ENCODE measurements at places on chromosomes 7 and 10. TPM values are rescaled to one million over a fixed set of nuclear protein-coding genes. Genes with fewer than 3 reads are reported as not detected.

Gene PAX4
- total RNA-seq: not detected

Gene TAS2R5
- total RNA-seq: 0.34 TPM

Gene GRID2IP
- not detected for total RNA-seq

Gene TMEM236
- total RNA-seq: 0.48 TPM

Gene CALHM3
- total RNA-seq: not detected

Gene RAMP3
- total RNA-seq: not detected

Gene SDK1
- total RNA-seq: 2.3 TPM

Gene LIPF
- 0.18 TPM for total RNA-seq

Gene SCART1
- 0.44 TPM for total RNA-seq

Gene MKX
- total RNA-seq: not detected

Gene ZNF853
- 1.9 TPM for total RNA-seq

Gene KAZALD1
- total RNA-seq: 0.12 TPM

Gene HOXA11
- 5.0 TPM for total RNA-seq

Gene OPN1SW
- not detected for total RNA-seq

Gene BBS9
- 17.4 TPM for total RNA-seq

Gene SFXN4
- total RNA-seq: 7.8 TPM

Gene ADAM8
- 3.1 TPM for total RNA-seq

Gene PRKCQ
- total RNA-seq: 1.9 TPM

Gene ANLN
- total RNA-seq: 43.2 TPM

Gene SPDYE16
- total RNA-seq: not detected

Gene MOSPD3
- 21.2 TPM for total RNA-seq

Gene PLCE1
- total RNA-seq: 0.19 TPM

Gene ELFN1
- 1.5 TPM for total RNA-seq

Gene SLC26A3
- total RNA-seq: not detected

Gene HIBADH
- 29.8 TPM for total RNA-seq

Gene HOXA10
- 10.3 TPM for total RNA-seq

Gene PPP1R17
- total RNA-seq: not detected

Gene UTF1
- not detected for total RNA-seq

Gene TMEM184A
- 0.64 TPM for total RNA-seq

Gene CNPY1
- not detected for total RNA-seq

Gene TNS3
- total RNA-seq: 62.3 TPM

Gene TEX47
- total RNA-seq: not detected

Gene HECW1
- not detected for total RNA-seq

Gene TBXAS1
- total RNA-seq: 9.0 TPM

Gene ITIH5
- 0.05 TPM for total RNA-seq

Gene CLRN3
- total RNA-seq: not detected

Gene AHCYL2
- 12.4 TPM for total RNA-seq

Gene CRYGN
- not detected for total RNA-seq

Gene GPR15LG
- not detected for total RNA-seq

Gene KIAA1549
- total RNA-seq: 8.7 TPM

Gene DDC
- total RNA-seq: not detected

Gene CLDN15
- 6.0 TPM for total RNA-seq

Gene DRGX
- not detected for total RNA-seq

Gene AKR1C8
- not detected for total RNA-seq

Gene PTN
- total RNA-seq: 1.9 TPM

Gene SNX10
- total RNA-seq: 7.2 TPM

Gene SMO
- 6.2 TPM for total RNA-seq

Gene NPC1L1
- total RNA-seq: not detected

Data from glomerular endothelial cell (primary cell).